ENCODE measurements at places on chromosomes 6 and 20.

DNA sequence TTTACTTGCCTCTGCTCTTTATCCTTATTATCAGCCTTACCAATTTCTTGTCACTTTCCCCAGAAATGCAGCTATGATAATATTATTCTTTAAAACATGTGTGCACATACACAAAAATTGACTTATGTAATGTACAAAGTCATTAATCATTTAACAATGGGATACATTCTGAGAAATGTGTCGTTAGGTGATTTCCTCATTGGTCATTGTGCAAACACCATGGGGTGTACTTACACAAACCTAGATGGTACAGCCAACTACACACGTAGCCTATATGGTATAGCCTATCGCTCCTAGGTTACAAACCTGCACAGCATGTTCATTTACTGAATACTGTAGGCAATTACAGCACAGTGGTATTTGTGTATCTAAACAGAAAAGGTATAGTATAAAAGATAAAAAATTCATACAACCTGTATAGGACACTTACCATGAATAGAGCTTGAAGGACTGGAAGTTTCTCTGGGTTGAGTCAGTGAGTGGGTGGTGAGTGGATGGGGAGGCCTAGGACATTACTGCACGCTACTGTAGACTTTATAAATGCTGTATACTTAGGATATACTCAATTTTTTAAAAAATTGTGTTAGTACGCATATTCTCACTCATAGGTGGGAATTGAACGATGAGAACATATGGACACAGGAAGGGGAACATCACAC, 56.9 kb downstream of the HIVEP1 start:
- no peak for DNase-seq

GRCh38 chr6:35370785-35371493, 28.6 kb downstream of the PPARD start:
- DNase-seq = no peak

DNA sequence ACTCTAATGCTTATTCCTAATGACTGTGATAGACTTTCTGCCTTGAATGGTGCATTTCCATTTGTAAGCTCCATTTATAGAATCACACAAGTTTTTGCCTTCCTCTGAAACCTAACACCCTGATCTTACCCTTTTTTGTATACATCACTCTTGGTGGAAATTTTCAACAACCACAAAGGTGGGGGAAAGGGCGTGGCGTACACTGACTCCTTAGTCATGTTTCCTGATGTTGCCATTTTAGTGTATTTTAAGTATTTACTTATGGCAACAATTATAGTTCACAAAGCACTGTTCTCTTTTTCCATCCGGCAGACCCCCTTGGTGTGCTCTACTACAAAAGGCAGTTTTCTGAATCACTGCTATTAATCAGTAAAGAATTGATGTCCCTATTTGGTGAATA, 92.0 kb downstream of the ATXN1 start:
- peak; percentile 80 for DNase-seq

DNA sequence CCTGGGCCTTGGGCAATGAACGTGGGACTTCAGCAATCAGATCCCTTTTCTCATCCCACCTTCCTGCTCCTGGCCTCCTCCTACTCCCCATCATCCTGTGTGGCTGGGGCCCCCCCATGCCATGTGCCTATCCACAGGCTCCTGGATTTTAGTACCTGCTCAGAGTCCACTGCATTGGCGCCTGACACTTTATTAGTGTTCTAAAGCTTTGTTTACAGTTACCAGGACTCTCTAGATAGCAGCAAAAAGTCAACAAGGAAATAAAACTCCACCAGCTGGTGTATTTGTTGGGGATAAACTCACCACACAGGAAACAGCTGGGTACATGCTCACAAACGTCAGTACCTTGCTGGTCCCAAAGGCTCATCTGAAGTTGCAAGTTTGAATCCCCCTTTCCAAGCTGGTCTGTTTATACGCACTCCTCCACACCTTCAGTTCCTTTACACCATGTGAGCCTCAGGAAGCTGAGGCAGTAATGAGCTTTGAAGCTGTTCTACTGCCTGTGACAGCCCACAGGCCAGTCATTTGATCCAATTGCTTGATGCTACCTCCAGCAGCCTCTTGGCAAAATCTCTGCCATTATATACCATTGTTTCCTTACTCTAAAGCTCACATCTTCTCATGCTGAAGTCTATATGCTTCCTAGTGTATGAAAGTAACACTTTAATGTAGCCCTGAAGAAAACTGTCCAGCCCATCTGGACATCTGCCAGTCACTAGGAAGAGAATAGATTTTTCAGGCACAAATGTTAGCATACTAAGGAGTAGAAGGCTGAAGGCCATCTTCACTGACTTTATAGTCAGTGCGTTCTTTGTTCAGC, 76.6 kb downstream of the ANKEF1 start:
- no peak for DNase-seq

- DNase-seq = no peak
These were observed 34.9 kb downstream of the SHLD1 start for GRCh38 chr20:5785146-5785545.

GRCh38 chr20:41229259-41229658, 88.3 kb downstream of the ZHX3 start:
- DNase-seq = no peak

DNA sequence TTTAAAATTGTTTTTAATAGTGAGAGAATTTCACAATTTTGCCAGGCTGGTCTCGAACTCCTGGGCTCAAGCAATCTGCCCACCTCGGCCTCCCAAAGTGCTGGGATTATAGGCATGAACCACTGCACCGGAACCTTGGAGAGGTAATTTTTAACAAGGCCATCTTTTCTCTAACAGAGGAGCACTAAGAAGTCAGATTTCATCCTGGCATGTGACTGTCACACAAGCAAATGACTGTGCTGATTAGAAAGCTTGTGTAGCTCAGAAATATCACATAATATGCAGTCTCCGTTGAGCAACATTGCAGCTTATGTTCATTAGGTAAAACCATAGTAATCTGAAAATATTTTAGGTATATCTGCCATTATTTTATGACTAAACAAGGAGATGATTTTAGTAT, 156.0 kb downstream of the CCDC170 start:
- DNase-seq = no peak

Measured in astrocyte (in vitro differentiated cells and primary cell).